ENCODE measurements at places on chromosomes 6 and 20. TPM values are rescaled to one million over a fixed set of nuclear protein-coding genes. Genes with fewer than 3 reads are reported as not detected.

- peaks cover 10% of the 10 kb centered on the region for H3K36me3 ChIP-seq
- no peak overlapping the region for H3K4me3 ChIP-seq
- H3K27me3 ChIP-seq = peaks cover 32% of the 10 kb centered on the region
- DNase-seq = no peak
- peaks cover 12% of the 10 kb centered on the region for H3K4me1 ChIP-seq
Observed at GRCh38 chr6:136553166-136553787, 3.1 kb upstream of the MAP7 start.

Gene KCNK16
- total RNA-seq = not detected

Gene MOG
- not detected for total RNA-seq

GRCh38 chr20:39013662-39014109 is 51.5 kb downstream of the DHX35 start:
- H3K27ac ChIP-seq = no peak overlapping the region
- peaks cover 76% of the 10 kb centered on the region for H3K36me3 ChIP-seq
- H3K4me1 ChIP-seq = peaks cover 41% of the 10 kb centered on the region
- no peaks in the 10 kb centered on the region for H3K27me3 ChIP-seq
- no peak overlapping the region for H3K4me3 ChIP-seq
- no peak for DNase-seq

DNA sequence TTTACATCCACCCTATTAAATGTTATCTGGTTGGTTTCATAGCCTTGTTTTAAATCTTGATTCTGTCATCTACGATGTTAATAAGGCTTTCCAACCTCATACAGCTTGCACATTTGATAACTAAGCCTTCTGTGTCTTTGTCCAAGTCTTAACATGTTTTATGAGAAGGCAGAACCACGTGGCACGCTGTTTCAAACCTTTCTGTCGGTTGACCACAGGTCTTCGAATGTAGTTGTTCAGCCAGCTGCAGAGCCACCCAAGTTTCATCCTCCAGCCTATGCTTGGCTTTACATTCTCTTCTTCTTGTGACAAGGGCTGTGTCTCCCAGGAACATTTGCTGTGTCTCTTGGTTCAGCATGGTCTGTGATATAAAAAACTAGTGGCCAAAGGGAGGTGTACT is 15.7 kb upstream of the SGK2 start:
- no peak for DNase-seq
- H3K4me3 ChIP-seq = no peak overlapping the region
- no peaks in the 10 kb centered on the region for H3K4me1 ChIP-seq
- H3K36me3 ChIP-seq = peaks cover 3% of the 10 kb centered on the region
- no peaks in the 10 kb centered on the region for H3K27me3 ChIP-seq

DNA sequence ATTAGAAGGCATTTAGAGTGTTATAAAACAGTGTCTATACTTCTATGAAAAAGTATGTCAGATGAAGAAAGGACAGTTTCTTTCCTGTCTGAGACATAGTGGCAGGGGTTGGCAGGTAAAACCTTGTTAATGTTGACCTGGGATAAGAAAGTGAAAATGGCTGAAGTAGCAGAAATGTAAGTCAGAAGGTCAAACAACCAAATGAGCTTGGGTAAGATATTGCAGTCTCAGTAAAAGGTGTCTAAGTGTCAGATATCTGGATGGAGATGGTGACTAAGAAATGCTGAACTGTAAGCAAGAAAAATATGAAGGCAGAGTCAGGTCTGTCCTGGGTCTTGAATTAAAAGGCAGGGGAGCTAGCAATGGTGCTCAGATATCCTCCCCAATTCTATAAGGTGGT is 400.3 kb downstream of the CD109 start:
- no peaks in the 10 kb centered on the region for H3K4me1 ChIP-seq
- no peak overlapping the region for H3K27ac ChIP-seq
- no peak for DNase-seq
- no peaks in the 10 kb centered on the region for H3K36me3 ChIP-seq

DNA sequence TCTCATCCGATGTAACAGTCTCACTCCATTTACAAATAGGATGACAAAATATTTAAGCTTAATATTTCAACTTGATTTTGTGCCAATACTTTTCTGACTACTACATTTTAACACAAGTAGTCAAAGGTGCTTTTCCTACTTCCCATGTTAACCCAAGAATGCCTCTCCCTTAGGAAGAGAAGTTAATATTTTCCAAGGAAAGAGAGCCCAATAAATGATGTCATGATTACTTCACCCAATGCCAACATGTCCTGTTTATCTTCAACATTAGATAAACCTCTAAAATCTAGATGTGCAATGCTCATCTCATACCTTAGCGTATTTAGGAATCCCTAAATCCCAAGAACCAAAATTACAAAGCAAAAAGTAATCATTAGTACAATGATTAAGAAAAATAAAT is 156.7 kb upstream of the TENT5A start:
- no peaks in the 10 kb centered on the region for H3K4me1 ChIP-seq
- DNase-seq = no peak
- no peaks in the 10 kb centered on the region for H3K27me3 ChIP-seq
- no peaks in the 10 kb centered on the region for H3K36me3 ChIP-seq
- H3K4me3 ChIP-seq = no peak overlapping the region

- H3K4me3 ChIP-seq = no peak overlapping the region
- no peaks in the 10 kb centered on the region for H3K4me1 ChIP-seq
- no peaks in the 10 kb centered on the region for H3K27me3 ChIP-seq
- DNase-seq = no peak
- no peak overlapping the region for H3K27ac ChIP-seq
- H3K36me3 ChIP-seq = no peaks in the 10 kb centered on the region
Observed at GRCh38 chr20:61638802-61639585, 386.9 kb downstream of the CDH4 start.

DNA sequence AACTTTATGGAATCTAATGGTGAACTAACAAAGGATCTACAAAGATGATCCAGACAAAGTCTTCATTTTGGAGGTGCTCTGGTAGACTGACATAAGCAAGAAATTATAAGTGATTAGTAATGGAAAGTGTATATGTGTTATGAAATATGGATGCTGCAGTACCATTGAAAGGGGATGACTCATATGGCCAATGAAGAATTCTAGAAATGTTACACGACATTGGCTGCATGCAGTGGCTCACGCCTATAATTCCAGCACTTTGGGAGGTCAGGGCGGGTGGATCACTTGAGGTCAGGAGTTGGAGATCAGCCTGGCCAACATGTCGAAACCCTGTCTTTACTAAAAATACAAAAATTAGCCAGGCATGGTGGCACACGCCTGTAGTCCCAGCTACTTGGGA is 23.5 kb downstream of the CFAP206 start:
- no peak overlapping the region for H3K27ac ChIP-seq
- H3K27me3 ChIP-seq = peaks cover 17% of the 10 kb centered on the region
- no peaks in the 10 kb centered on the region for H3K4me1 ChIP-seq
- no peak for DNase-seq
- no peak overlapping the region for H3K4me3 ChIP-seq

DNA sequence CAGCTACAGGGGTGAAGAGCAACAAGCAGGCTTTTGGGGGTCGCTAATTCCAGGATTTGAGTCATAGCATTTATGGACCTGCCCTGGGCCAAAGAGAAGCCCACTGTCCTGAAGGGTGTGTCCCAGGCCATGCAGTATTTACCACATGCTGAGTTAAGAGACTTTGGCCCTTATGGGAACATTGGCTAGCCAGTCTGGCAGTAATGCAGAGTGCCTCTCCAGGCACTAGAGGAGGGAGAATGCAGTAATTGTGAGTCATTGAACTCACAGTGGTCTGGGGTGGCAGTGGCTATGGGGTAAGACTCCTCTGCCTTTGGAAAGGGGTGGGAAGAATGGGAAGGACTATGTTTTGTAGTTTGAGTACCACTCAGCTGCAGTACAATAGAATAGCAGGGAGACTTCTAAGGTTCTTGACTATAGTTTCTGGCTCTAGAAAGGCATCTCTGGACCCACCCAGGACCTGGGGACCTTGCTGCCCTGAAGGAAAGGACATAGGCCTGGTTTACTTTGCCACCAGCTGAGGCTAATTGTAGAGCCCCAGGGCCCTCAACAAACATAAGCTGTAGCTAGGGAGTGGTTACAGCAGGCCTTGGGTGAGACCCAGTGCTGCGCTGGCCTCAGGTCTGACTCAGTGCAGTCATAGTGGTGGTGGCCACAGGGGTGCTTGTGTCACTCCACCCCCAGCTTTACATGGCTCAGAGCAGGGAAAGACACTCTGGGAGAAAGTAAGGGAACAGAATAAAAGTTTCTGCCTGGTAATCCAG is 520.9 kb downstream of the HTR1B start:
- H3K36me3 ChIP-seq = no peaks in the 10 kb centered on the region
- no peak overlapping the region for H3K4me3 ChIP-seq
- no peaks in the 10 kb centered on the region for H3K4me1 ChIP-seq
- no peaks in the 10 kb centered on the region for H3K27me3 ChIP-seq
- no peak for DNase-seq

DNA sequence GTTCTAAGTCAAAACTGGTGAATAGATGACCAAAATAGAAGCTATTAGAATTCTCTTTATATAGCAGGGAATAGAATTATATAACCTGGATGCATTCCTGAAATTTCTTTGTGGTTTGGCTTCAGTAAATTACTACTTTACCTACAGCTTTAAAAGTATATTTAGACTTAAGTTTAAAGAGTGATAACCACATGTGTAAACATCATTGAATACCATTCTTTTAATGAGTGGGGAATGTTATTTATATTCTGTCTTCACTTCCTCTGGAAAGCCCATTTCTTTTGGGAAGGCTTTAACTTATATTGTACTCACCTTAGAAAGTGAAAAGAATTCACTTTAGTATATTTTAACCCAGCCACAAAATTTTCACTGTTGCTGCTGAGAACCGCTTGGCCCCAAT is 39.1 kb downstream of the PLEKHG1 start:
- H3K27ac ChIP-seq = no peak overlapping the region
- H3K4me3 ChIP-seq = no peak overlapping the region
- H3K27me3 ChIP-seq = peaks cover 6% of the 10 kb centered on the region
- H3K36me3 ChIP-seq = no peaks in the 10 kb centered on the region

Gene HCK
- total RNA-seq = 0.35 TPM

Gene PACRG
- not detected for total RNA-seq

DNA sequence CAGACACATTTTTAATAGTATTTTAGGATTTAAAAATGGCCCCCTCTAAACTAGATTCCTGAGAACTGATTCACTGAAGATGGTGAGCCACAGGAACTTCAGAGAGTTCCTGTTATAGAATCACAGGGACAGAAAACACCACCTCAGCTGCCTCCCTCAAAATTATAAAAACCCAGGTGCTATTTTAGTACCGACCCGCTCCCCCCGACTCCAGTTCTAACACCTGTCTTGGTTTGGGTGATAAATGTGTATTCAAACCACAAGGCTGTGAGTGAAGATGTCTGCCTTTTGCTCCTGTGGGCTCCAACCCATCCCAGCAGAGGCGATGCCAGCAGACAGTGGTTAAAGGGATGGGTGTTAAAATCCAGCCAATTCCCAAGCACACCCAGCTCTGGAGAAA is 127.4 kb upstream of the LY86 start:
- H3K27me3 ChIP-seq = peaks cover 19% of the 10 kb centered on the region
- DNase-seq = no peak
- no peak overlapping the region for H3K4me3 ChIP-seq
- no peak overlapping the region for H3K27ac ChIP-seq

- no peaks in the 10 kb centered on the region for H3K27me3 ChIP-seq
- no peaks in the 10 kb centered on the region for H3K36me3 ChIP-seq
- H3K4me1 ChIP-seq = peaks cover 3% of the 10 kb centered on the region
- no peak overlapping the region for H3K4me3 ChIP-seq
Observed at GRCh38 chr6:168122011-168122410, 43.0 kb upstream of the FRMD1 start.

DNA sequence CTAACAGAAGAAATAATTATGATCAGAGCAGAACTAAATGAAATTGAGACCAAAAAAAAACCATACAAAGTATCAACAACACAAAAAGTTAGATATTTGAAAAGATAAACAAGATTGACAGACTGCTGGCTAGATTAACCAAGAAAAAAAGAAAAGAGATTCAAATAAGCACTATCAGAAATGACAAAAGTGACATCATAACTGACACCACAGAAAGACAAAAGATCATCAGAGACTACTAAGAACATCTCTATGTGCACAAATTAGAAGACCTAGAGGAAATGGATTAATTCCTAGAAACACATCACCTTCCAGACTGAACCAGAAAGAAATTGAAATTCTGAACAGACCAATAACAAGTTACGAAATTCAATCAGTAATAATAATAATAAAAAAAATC is 17.9 kb downstream of the DTNBP1 start:
- no peak for DNase-seq
- H3K36me3 ChIP-seq = peaks cover 85% of the 10 kb centered on the region
- peaks cover 10% of the 10 kb centered on the region for H3K4me1 ChIP-seq

- no peak overlapping the region for H3K27ac ChIP-seq
- H3K4me1 ChIP-seq = no peaks in the 10 kb centered on the region
- no peaks in the 10 kb centered on the region for H3K36me3 ChIP-seq
- no peak for DNase-seq
- H3K4me3 ChIP-seq = no peak overlapping the region
- no peaks in the 10 kb centered on the region for H3K27me3 ChIP-seq
Observed at GRCh38 chr6:22271081-22271480, 25.8 kb downstream of the PRL start.

Gene MARCKS
- total RNA-seq = not detected

Gene PRDM13
- total RNA-seq = not detected

- H3K36me3 ChIP-seq = no peaks in the 10 kb centered on the region
- H3K27ac ChIP-seq = no peak overlapping the region
- peaks cover 17% of the 10 kb centered on the region for H3K4me1 ChIP-seq
- H3K27me3 ChIP-seq = peaks cover 26% of the 10 kb centered on the region
- no peak overlapping the region for H3K4me3 ChIP-seq
Observed at GRCh38 chr20:59276938-59277337, 23.5 kb upstream of the EDN3 start.

GRCh38 chr6:92767101-92767500 is 652.3 kb downstream of the EPHA7 start:
- H3K36me3 ChIP-seq = no peaks in the 10 kb centered on the region
- H3K4me1 ChIP-seq = no peaks in the 10 kb centered on the region
- DNase-seq = no peak
- no peaks in the 10 kb centered on the region for H3K27me3 ChIP-seq
- no peak overlapping the region for H3K27ac ChIP-seq

Gene GJA10
- 3.4 TPM for total RNA-seq

Gene CST2
- not detected for total RNA-seq

Gene TULP4
- total RNA-seq = 27.0 TPM

DNA sequence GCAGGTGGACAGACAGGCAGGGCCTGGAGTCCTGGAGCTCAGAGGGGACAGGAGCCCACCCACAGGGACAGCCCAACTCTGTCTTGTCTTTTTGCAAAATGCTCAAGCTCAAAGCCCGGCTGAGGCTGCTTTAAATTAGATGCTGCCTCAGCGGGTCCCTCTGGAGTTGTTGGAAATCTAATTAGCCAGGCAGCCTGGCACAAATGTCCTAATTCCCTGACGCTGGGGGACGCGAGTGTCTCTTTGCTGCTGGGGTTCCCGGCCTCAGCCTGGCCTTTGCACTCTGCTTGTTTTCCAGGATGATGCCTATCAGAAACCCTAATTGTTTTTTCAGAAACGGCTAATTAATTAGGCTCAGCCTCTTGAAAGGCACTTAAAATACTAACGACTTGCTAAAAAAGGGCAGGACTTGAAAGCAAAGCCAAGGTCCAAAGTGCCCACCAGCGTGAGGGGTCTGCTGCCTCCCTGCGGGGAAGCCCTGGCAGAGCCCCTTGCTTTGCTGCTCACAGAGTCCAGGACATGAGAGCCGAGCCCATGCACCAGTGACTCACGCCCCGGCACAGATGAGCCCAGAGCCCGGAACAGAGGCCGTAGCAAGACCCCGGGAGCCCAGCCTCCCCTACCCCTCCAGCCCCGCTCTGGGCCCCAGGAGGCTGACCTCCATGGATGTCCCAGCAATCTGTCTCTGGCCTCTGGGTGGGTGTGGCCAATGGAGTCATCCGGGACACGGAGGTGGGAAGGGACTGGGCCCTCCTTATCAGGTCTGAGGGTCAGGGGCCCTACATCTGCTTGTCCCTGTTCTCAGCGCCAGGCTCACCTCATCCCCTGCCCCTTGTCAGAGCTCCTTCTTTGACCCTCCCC is 46.0 kb upstream of the BHLHE23 start:
- no peak for DNase-seq
- H3K4me1 ChIP-seq = no peaks in the 10 kb centered on the region
- no peak overlapping the region for H3K27ac ChIP-seq
- no peak overlapping the region for H3K4me3 ChIP-seq
- H3K27me3 ChIP-seq = peaks cover 2% of the 10 kb centered on the region
